ENCODE measurements at places on chromosomes 2 and 18.

DNA sequence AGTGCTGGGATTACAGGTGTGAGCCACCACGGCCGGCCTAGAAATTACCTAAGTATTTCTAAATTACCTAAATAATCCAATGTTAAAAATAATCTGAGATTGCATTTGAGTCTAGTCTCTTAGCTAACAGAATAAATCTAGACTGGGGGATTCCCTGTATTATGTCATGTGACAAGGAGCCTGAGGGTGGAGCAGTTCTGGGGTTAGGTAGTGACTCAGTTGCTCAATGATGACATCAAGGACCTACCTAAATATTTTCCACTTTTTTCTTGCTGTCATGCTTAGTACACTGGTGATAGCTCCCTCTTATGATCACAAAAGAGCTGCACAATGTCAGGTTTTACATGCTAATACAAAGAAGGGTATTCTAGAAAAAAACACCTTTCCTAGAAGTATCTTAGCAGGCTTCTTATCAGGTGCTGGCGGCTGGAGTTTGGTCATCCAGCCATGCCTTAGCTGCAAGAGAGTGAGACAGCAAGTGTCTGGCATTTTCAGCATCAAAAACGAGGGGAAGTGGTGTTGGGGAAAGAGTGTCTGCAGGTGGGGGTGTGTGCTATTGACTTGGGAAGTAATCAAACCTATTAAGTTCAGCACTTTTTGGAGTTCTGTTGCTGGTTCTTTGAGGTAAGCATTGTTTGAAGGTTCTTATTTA lies 17.5 kb upstream of the CEP192 start:
- DNase-seq, result peak; percentile 45

- no peak for DNase-seq
These were observed 111.1 kb downstream of the ADCYAP1 start for GRCh38 chr18:1015777-1016176.

- no peak for DNase-seq
These were observed 27.4 kb upstream of the EDAR start for GRCh38 chr2:109016376-109016775.

- DNase-seq, result no peak
These were observed 95.5 kb downstream of the CCDC102B start for GRCh38 chr18:68893354-68893753.

DNA sequence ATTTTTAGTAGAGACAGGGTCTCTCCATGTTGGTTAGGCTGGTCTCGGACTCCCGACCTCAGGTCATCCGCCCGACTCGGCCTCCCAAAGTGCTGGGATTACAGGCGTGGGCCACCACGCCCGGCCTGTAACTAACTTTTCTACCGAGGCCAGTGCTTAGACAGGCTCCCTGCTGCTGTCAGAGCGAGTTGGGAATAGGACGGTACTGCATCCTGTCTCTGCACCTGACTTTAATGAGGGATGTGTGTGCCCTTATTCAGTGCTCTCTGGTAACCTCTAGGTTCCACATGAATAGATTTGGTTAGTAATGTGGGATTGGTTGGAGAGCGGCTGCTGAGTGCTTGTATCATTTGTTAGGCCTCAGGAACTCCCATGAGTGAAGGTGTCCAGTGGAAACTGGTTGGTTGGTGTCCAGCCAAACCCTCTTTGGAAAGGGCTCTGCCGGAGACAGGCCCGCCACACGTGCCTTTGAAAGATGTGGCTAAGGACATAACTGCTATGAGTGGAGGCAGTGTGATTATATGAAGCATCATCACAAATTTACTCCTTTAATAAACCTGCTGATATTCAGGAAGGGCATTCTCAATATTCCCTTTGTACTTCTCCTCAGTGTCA lies 36.6 kb downstream of the MYOM1 start:
- no peak for DNase-seq

- DNase-seq, result no peak
These were observed 292.2 kb downstream of the AFF3 start for GRCh38 chr2:99850084-99850710.

- no peak for DNase-seq
These were observed 14.6 kb downstream of the ITM2C start for GRCh38 chr2:230879271-230879882.

GRCh38 chr2:54670485-54671009 lies 52.9 kb upstream of the EML6 start:
- DNase-seq, result no peak

DNA sequence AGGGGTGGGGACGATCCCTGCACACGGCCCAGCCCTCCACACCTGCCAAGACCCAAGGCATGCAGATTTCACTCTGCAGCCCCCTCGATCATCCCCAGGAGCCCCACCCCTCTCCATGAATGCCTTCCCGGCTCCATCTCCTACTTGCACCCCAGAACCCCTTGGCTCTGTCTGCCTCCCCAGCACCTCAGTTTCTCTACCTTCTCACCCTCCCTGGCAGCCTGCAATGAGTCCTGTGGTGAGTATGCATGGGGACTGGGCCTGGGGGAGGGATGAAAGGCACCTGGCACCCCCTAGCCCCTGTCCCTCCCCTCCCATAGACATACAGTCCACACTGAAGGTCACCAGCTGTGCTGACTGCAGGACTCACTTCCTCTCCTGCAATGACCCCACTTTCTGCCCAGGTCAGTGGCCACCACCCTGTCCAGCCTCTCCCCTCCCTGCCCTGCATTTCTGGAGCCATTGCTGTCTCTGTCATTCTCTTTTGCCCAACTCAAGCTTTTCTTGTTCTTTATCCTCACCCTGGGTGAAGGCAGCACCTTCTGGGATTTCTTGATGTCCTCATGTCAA lies 1.0 kb downstream of the TEX51 start:
- DNase-seq, result no peak

- DNase-seq, result no peak
These were observed 2.2 kb upstream of the PDIA6 start for GRCh38 chr2:10814571-10815331.

GRCh38 chr18:2794159-2794558 lies 52.6 kb upstream of the EMILIN2 start:
- DNase-seq, result no peak

DNA sequence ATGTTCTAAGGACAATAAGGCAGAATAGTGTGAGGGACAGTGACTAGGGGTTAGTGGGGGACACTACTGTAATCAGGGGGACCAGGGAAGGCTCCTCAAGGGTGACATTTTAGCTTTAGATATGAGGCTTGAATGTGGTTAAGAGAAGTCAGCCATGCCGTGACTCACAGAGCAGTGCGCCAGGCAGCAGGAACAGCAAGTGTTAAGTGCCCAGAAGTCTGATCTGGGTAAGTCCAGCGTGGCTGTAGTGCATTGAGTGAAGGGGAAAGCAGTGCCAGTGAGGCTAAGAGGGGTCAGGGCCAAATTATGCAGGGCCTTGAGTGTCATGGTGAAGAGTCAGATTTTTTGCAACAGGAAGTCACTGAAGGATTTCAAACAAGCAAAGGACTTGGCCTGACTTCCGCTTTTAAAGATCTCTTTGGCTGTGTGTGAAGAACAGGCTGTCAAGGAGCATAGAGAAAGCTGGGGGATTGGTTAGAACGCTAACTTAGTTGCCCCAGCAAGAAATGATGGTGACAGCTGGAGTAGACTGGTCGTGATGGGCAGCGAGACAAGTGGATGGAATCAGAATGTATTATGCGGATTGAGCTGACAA lies 151.5 kb downstream of the MSH2 start:
- no peak for DNase-seq

GRCh38 chr18:49886891-49887764 lies 73.8 kb upstream of the ACAA2 start:
- DNase-seq, result no peak

DNA sequence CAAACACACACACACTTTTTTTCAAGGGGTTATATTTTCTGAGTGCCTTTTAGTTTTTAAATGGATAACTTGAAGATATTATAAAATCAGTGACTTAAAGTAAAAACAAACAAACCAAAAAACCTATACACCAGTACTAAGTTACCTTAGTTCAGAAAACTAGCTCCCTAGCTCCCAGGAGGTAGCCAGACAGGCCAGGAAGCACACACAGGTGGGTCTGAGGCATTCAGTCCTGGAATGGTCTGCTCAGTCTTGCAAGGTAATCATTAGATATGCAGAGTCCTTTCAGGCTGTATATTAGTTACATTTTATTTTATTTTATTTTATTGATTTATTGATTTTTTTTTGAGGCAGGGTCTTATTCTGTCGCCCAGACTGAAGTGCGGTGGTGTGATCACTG lies 10.7 kb upstream of the DYNC2LI1 start:
- no peak for DNase-seq

DNA sequence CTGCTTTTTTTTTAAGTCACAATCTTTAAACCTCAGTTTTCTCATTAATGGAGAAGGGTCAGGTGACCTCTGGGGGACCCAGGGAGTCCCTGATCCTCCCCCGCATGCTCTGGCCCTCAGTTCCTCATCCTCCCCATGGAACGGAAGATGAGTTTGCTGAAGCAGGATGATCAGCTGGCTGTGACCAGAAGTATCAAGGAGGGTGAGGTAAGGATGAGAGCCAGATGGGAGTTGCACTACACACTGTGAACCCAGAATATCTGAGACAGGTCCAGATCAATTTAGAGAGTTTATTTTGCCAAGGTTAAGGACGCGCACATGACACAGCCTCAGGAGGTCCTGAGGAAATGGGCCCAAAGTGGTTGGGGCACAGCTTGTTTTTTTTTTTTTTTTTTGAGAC lies 3.8 kb downstream of the CATIP start:
- no peak for DNase-seq

- DNase-seq, result no peak
These were observed 70.4 kb downstream of the FECH start for GRCh38 chr18:57516056-57516455.

DNA sequence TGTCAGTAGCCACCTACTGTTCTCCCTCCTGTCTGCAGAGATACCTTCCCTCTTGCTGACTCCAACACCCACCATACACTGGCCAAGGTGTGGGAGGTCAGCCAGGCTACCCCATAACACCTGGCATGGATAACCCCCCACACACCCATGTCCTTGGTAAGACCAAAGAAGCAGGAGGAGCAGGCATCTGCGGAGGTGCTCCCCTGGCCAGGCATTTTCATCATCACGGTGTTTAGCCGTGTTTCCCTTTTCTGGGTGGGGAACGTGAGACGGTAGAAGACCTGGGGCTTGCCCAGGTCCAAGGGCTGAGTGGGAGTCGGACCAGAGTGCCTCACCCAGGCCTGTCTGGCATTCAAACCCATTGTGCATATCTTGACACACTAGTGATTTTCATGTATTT lies 150.3 kb downstream of the SMAD7 start:
- DNase-seq, result no peak

- no peak for DNase-seq
These were observed 147.7 kb upstream of the HS6ST1 start for GRCh38 chr2:128466376-128466775.

- DNase-seq, result no peak
These were observed 165.4 kb upstream of the ALPP start for GRCh38 chr2:232213176-232213575.

- no peak for DNase-seq
These were observed 216.9 kb upstream of the SALL3 start for GRCh38 chr18:78762753-78763152.

GRCh38 chr2:64950226-64951160 lies 38.7 kb upstream of the SLC1A4 start:
- DNase-seq, result no peak

- DNase-seq, result no peak
These were observed 83.0 kb downstream of the STPG4 start for GRCh38 chr2:47072018-47072691.

GRCh38 chr18:77114415-77115191 lies 18.0 kb downstream of the MBP start:
- DNase-seq, result no peak

GRCh38 chr18:73408469-73408868 lies 540.7 kb upstream of the NETO1 start:
- no peak for DNase-seq

DNA sequence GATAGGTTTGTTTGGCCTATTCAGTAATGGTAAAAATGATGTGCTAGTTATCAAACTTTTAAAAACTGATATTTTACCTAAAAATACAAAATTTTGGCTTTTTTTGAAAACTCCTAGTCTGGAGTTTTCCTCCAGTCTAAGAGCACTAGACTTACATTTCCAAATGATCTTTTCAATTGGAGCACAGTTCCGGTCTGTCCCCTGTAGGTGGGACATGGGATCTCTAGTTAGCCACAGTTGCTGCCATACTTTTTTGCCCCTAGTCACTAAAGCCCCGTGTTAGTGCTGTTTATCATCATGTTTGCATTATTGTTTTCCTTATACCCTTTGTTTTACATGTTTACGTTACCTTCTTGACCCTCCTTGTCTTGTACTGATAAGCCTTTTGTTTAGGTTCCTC lies 52.4 kb downstream of the RELCH start:
- DNase-seq, result no peak

DNA sequence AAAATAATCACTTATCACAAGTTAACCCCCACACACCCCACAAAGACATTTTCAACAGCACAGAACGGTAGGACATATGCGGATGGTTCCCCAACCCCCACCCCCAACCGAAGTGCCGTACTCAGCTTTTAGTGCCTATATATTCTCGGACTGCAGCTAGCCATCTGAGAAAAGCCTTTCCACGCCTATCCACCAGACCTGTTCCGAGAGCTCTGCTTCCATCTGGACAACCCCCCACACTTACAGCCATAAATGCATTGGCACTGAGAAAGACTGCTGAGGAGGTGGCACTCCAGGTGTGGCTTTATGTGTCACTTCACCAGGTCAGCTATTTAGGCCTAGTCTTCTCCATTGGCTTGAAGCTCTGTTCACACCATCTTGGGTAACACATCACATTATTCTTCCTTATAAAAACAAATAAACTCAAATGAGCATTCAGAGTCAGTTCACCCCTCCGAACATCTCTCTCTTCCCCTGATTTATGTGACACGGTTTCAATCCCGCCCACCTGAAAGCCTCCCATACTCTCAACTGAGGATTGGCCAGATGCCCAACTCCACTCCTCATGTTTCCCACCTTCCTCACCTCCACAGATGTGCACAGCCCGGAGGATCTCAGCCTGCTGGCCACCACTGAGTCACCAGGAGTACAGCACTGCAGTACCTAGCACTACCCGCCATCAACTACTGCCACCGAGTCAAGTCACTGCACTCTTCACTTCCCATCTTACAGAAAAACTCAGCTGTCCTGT lies 127.4 kb downstream of the CACNB4 start:
- no peak for DNase-seq

GRCh38 chr2:179341152-179341866 lies 76.7 kb upstream of the SESTD1 start:
- DNase-seq, result no peak

DNA sequence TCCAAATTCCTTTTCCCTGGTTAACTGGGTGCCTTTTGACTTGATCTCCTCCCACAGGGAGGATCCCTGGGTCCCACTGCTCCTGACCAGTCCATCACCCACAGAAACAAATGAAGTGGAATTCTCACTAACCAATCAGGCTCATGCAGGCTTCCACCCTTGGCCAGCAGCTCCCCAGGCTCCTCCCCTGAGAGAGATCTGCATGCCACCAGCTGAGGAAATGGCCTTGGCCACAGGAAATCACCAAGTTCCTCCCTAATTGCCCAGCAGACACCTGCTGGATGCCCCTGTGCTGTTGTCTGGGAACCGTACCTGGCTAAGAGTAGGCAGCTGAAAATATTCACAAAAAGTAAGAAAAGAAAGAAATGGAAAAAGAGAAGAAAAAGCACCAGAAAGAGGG lies 207.4 kb downstream of the NCK2 start:
- no peak for DNase-seq
